CD4-positive, alpha-beta memory T cell (primary cell): ENCODE measurements at places on chromosomes 12 and 14.
A peak's percentile ranks its signal among the peaks of the same experiment; 100 is the strongest.

DNA sequence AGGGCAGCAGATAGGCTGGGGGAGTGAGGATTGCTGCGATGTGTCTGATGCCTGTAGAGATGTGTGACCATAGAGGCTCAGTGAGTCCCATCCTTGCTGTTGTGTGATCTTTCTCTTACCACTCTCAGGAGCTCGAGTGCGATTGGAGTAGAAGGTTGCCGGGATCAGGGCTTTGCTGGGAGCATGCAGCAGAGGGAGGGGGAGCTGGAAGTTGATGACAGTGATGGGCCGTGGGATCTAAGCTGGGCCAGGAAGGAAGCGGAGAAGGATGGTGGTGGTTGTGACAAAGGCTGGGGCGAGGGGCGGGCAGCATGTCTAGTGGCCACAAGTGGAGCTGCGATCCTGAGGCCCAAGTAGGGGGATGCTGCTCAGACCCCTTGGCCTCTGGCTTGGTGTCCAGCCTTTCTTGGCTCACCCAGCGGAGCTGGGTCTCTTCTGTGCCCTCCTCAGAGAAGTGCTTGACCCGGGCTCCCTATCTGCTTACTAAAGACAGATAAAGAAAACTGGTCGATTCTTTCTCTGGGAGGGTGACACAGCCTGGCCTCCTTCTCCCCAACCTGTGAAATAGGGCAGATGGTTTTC is 66.2 kb downstream of the PRMT8 start:
- DNase-seq: no peak

- no peak for DNase-seq
Measured at GRCh38 chr12:120955232-120955631, 23.1 kb upstream of the HNF1A start.

GRCh38 chr12:11722071-11722470 is 72.6 kb downstream of the ETV6 start:
- no peak for DNase-seq

DNA sequence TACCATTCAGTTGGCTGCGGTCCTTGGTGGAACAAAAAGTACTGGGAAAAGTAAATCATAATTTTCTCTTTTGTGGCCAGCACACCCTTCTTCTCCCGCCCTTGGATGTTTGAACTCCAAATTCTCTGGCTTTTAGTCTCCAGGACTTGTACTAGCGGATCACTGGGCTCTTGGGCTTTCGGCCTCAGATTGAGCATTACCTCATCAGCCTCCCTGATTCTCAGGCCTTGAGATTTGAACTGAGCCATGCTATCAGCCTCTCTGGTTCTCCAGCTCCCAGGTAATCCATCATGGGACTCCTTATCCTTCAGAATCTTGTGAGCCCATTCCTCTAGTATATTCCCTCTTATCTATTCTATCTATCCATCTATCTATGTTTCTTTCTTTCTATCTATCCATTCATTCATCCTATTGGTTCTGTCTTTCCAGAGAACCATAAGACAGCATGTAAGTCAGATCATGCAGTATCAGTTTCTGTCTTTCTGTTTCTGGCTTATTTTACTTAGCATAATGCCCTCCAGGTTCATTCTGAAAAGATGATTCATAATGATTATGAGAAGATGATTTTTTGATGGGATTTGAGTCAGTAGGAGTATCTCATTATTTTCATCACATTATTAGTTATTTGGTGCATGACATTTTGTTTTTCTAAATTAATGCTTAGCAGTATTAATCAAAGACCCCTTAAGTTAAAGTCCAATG is 814.9 kb downstream of the LRFN5 start:
- DNase-seq: no peak

GRCh38 chr14:77305696-77306095 is 15.0 kb downstream of the POMT2 start:
- DNase-seq: no peak

- no peak for DNase-seq
Measured at GRCh38 chr14:64620910-64621309, 71.1 kb downstream of the PPP1R36 start.

- no peak for DNase-seq
Measured at GRCh38 chr12:119071638-119072231, 90.4 kb downstream of the SRRM4 start.

- DNase-seq: no peak
Measured at GRCh38 chr14:51844081-51844881, 16.1 kb upstream of the GNG2 start.

DNA sequence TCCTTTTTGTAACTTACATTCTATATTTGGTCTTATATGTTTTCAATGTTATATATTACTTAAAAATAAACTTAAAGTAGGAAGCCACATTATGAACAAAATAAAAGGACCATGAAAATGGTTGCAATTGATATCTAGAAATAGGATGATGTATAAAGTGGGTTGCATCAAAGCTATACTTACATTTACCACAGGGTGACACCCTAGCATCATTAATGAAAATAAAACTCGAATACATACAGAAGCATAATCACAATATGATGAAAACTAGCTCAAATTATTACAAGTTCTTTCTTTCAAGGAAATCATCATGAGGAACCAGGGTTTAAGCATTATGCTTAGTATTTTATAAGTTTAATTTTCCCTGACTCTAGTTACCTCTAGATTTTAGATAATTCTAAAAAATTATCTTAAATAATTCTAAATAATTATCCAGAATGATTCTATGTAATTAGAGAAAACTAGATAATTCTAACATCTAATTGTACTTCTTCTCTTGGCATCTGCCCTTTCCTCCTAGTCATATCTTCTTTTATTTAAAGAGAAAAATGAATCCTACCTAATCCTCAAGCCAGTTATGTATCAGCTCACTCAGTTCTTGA is 31.2 kb downstream of the TAS2R7 start:
- peak; percentile 45 for DNase-seq

- DNase-seq: no peak
Measured at GRCh38 chr12:131141514-131141913, 187.8 kb downstream of the ADGRD1 start.

GRCh38 chr12:106301241-106301610 is 1.3 kb upstream of the TCP11L2 start:
- no peak for DNase-seq

DNA sequence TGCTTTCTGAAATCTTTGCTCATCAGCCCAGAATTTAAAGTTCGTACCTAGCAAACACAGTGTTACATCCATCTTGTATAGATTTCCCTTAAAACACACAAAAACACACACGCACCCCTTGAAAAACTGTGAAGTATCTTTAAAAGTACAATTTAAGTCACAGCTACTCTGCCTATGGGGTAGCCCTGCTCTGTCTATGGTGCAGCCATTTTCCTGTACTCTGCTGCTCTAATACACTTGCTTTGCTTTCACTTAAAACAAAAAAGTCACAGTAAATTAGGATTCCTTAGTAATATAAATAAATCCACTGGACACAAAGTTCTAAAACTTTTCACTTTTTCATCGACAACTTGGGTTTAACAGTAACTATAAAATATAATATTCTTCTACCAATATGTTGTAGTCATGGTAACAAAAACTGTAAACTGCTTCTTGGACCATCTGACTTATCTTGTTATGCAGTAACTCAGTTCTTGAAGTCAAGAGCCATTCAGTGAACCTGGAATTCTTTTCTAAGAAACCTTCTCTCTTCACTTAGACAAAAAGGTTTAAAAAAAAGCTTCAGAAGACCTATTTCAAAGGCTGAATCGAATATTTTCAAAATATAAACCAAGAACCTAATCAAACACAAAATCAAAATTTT is 63.5 kb downstream of the MED13L start:
- DNase-seq: no peak

DNA sequence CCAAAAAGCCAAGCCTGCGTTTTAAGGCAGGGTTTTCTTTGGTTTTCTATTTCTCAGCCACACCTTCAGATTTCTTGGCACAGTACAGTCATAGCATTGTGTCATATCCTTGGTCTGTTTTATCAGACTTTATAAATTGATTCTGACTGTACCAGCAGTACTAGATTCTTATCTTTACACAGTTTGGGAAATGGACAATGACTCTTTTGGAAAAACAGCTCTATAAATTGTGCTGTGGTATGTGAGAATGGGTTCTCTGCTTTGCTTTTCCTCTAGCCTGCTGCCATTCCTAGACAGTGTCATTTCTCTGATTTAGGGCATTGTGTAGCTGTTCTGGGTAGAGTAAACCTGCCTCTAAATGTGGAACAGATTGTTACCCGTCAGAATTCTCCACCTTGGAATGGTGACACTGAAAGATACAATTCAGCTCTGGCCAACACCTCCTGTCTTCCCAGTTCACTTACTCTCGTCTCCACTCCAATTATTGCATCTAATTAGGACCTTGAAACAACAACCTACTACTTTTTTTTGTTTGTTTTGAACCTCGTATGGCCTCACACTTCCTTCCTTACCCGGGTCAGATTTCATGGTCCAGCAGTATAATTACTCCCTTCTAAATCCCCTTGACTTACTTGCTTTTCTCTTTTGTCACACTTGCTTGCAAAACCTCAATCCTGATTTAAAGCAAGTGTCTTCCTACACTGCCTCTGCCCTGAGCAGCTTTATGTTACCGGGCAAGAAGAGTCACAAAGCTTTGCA is 226.3 kb downstream of the ERC1 start:
- no peak for DNase-seq
